G401 (cell line): ENCODE measurements at places on chromosomes 16 and 17. TPM values are rescaled to one million over a fixed set of nuclear protein-coding genes. Genes with fewer than 3 reads are reported as not detected.

DNA sequence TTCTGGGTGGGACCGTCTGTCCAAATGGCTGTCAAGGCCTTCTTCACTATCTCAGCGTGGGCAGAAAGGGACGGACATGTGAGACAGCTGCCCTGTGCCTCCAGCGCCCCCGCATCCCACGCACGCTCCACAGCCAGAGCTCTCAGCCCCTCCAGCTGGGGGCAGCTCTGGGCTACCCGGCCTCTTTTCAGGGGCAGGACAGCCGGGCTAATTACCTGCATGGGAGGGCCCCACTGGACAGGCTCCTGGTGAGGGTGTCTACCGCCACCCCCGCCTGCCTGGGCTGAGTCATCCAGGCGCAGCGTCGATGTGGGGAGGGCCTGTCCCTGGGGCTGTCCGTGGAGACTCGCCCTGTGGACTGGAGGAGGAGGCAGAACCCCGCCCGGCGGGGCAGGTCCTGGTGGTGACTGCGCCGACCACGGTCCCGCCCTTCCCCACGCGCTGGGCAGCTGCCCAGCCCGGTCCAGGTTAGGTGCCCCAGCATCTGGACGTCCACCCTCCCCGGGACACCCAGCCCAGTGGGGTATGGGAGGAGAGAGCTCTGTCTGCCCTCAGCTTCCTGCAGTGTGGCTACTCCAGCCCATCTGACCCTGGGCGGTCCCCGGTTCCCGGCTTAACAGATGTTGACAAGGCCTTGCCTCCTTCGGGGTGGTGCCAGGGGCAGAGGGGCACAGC is 5.9 kb upstream of the METRNL start:
- no peak for DNase-seq

- DNase-seq, result no peak
Observed at GRCh38 chr17:81009136-81009535, 17.5 kb downstream of the CHMP6 start.

- DNase-seq, result peak; percentile 68
Observed at GRCh38 chr17:43418441-43419374, 19.9 kb downstream of the ARL4D start.

- DNase-seq, result no peak
Observed at GRCh38 chr16:5349670-5350517, 252.3 kb upstream of the EEF2KMT start.

GRCh38 chr17:27481327-27481726 is 25.1 kb downstream of the KSR1 start:
- no peak for DNase-seq

The HOXB2 gene
- total RNA-seq, result 8.9 and 19.7 TPM in 2 replicates

- DNase-seq, result no peak
Observed at GRCh38 chr17:55727920-55728319, 5.3 kb upstream of the TMEM100 start.

GRCh38 chr17:79487149-79487548 is 123.7 kb downstream of the RBFOX3 start:
- DNase-seq, result no peak

The CTRB2 gene
- not detected in 2 replicates for total RNA-seq

DNA sequence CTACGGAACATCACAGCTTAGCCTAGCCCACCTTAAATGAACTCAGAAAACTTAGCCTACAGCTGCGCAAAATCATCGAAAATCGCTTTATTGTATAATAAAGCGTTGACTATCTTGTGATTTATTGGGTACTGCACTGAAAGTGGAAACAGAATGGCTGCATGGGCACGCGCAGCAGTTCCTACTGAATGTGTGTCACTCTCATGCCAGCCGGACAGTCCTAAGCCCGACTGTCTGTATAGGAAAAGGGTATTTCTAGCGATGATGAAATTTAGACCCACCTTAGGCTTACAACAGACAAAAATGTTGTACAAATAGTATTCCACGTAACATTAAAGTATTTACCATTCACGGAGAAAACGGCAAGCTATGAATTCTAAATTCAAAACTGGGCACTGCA is 9.3 kb downstream of the FBXO31 start:
- DNase-seq, result peak; percentile 70

DNA sequence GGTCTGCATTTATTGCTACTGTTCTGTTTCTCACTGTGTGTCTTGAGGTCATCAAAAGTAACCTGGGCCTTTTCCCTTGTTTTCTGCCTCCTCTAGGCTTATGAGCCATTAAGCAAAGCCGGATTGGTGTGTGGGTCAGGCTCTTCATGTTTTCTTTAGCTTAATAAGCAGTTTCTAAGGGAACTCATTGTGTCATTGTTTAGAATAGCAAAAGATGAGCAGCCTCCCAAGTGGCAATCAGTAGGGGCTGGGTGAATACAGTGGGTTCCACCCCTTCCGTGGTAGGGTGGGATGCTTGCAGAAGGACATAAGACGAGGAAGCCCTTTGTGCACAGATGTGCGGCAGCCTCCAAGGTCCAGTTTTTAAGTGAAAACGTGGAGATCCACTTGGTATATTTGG is 34.5 kb downstream of the ABCC1 start:
- no peak for DNase-seq

- DNase-seq, result no peak
Observed at GRCh38 chr17:50262001-50262794, 12.1 kb upstream of the TMEM92 start.

The MT3 gene
- total RNA-seq, result not detected in 2 replicates

GRCh38 chr17:15470536-15470935 is 3.1 kb upstream of the CDRT4 start:
- no peak for DNase-seq

The KRT28 gene
- not detected in 2 replicates for total RNA-seq

- DNase-seq, result peak; percentile 48
Observed at GRCh38 chr17:42221886-42222745, 27.8 kb upstream of the GHDC start.

- DNase-seq, result no peak
Observed at GRCh38 chr16:83887564-83887963, 11.4 kb upstream of the MLYCD start.

DNA sequence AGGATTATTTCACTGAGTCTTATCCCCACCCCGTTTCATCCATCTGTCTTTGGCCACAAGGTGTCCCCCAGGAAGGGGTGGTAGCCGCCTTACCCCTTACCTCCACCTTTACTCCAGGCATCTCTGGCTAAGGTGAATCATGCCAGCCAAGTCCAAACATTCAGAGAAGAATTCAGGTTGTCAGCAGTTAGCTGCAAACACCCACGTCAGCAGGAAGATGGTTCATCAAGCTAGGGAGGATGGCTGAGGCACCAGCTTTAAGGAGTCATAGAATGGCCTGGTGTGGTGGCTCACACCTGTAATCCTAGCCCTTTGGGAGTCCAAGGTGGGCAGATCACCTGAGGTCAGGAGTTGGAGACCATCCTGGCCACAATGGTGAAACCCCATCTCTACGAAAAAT is 61.0 kb downstream of the RBFOX1 start:
- DNase-seq, result no peak

The WNT9B gene
- not detected in 2 replicates for total RNA-seq

DNA sequence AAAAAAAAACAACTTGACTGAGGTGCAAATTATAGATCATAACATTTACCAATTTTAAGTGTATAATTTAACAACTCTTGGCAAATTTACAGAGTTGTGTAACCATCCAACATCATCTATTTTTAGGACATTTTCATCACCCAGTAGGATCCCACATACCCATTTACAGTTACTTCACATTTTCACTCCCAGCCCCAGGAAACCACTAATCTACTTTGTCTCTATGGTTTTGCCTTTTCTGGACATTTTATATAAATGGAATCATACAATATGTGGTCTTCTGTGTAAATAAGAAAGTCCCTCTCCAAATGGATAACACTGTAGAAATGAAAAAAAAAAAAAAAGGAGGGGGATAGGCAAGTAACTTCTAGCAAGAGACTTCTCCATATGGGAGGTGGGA is 26.1 kb upstream of the XYLT1 start:
- DNase-seq, result no peak

GRCh38 chr17:83053739-83054451 is 25.5 kb upstream of the METRNL start:
- no peak for DNase-seq

The CD300LB gene
- not detected in 2 replicates for total RNA-seq

DNA sequence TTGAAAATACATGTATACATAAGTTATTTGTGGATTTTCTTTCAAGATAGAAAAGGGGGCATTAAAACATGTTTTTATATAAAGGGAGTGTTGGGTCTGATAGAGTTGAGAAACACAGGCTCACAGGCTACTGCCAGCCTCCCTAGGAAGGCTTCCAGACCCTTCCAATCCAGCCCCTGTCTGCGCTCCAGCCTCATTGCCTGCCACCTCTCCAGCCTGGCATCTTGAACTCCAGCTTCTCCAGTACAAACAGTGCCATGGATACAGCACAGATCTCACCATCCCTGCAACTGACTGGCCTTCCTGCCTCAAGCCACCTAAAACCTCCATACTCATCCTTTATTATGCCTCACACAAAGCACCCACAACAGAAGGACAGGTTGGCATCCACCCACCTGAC is 40.7 kb downstream of the CCDC182 start:
- no peak for DNase-seq

DNA sequence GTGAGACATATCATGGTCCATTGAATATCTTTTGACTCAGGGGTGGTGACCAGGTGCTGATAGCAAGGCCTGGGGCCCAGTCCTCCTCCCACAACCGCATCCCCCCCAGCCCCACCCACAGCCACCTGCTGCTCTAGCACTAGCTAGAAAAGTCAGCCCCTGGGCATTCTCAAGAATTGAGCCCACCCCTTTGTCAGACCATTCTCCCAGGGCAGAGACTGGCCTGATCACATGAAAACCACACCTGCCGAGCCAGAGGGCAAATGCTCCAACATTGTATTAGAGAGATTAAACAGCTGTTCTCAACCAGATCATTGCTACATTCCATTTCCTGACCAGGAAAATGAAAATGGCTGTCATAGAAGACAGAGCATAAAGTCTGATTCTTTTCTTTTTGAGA is 62.4 kb downstream of the RAB11FIP4 start:
- DNase-seq, result no peak
